Activated naive CD8-positive, alpha-beta T cell treated with anti-CD3 and anti-CD28 coated beads, Interleukin-2, amount 50 U/mL, for 16 hours (primary cell): ENCODE measurements at places on chromosomes 4 and X.

- no peak for DNase-seq
Observed at GRCh38 chrX:56788229-56788628, 59.2 kb downstream of the NBDY start.

GRCh38 chrX:136725441-136726104 is 55.2 kb downstream of the ARHGEF6 start:
- DNase-seq = no peak

DNA sequence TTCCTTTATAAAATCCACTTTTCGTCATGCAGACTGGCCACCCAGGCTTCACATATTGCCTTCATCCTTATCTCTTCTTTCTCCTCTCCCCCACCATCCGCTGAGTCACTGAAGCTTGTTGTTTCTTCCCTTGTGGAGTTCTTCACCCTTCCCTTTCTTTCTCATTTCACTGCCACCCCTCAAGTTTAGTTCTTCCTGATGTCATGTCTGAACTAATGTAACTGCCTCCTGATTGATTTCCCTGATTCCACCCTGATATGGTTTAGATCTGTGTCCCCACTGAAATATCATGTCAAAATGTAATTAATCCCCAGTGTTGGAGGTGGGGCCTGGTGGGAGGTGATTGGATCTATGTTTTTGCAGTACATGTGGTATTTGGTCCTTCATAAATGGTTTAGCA is 151.4 kb downstream of the CPEB2 start:
- no peak for DNase-seq

GRCh38 chrX:53262918-53263394 is 18.4 kb downstream of the IQSEC2 start:
- DNase-seq = no peak

DNA sequence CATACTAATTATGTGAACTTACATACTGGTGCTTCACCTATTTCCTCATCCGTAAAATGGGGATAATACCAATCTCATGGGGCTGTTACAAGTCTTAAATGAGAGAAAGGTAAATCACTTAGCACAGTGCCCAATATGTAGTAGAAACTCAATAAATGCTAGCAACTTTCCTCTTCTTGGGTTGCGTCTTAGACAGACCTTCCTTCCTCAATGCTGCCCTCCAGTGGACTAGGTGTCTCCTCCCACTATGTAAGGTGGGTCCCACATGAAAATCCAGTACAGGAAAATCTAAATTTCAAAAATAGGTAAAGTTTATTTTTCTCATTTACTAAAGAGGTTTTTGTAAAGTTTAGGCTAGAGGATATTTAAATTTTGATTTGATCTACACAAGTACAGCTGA is 20.6 kb downstream of the ZDHHC9 start:
- no peak for DNase-seq

DNA sequence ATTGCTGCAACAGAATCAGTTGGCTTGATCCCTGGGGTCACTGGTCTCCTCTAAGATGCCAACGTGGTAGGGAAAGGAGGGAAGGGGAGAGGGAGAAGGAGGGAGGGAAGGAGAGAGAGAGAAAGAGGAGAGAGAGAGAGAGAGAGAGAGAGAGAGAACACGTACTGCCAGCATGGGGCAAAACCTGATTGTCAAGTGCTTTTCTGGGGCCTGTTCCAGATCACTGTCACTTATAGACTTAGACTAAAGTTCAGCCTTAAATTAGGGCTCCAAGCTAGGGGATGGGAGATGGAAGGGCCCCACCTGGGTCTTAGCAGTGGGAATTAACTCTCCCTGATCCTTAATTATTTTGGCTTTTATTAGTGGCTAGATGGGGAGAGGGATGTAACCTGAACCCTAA is 12.9 kb downstream of the SHROOM4 start:
- no peak for DNase-seq

DNA sequence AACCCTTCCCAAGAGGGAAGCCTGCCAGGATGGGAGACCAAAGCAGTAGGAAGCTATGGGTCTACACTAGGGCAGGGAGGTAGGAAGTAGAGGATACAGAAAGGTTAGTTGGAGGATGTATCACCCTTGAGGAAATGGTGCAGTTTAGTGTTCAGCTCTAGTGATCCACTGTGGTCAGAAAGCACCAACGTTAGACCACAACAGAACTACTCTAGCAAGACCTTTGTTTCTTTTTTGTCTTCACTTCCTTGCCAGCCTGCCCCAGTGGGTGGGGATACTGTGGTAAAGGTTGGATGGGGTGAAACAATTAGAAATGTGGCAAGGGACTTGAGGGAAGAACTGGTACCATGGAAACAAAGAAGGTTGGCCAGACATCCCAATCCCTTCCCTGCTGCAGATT is 83.3 kb downstream of the DDIT4L start:
- no peak for DNase-seq

GRCh38 chr4:86640469-86640868 is 46.4 kb downstream of the PTPN13 start:
- no peak for DNase-seq

DNA sequence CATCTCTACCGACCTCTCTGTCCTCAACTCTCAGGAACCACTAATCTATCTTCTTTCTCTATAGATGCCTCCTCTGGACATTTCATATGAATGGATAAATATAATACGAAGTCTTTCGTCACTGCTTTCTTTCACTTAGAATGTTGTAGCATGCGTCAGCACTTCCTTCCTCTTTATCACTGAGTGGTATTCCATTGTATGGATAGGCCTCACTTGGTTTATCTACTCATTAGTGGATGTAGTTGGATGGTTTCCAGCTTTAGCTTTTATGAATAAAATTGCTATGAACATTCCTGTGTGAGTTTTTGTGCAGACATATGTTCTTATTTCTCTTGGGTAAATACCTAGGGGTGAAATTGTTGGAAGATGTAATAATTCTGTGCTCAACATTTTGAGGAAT is 528.2 kb upstream of the FAT1 start:
- DNase-seq = no peak

DNA sequence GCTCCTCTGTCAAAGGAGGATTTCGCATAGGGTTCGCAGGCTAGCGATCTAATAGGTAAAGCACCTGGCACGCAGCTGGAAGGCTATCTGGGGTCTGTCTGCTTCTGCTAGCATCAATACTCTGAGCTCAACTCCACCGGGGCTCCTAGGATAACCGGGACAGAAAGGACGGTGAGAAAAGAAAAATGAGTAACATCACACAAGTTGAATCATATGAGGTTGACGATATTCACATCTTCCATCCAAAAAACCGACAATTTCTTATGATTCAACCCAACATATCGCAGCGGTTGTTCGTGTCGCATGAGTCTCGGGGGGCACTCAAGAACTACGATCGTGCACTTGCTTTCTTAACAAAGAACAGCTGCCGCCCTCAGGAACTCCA is 1.8 kb downstream of the PROM1 start:
- no peak for DNase-seq

- no peak for DNase-seq
Observed at GRCh38 chrX:10750581-10750980, 130.2 kb upstream of the MID1 start.

- DNase-seq = no peak
Observed at GRCh38 chr4:175127314-175127713, 209.2 kb downstream of the ADAM29 start.

DNA sequence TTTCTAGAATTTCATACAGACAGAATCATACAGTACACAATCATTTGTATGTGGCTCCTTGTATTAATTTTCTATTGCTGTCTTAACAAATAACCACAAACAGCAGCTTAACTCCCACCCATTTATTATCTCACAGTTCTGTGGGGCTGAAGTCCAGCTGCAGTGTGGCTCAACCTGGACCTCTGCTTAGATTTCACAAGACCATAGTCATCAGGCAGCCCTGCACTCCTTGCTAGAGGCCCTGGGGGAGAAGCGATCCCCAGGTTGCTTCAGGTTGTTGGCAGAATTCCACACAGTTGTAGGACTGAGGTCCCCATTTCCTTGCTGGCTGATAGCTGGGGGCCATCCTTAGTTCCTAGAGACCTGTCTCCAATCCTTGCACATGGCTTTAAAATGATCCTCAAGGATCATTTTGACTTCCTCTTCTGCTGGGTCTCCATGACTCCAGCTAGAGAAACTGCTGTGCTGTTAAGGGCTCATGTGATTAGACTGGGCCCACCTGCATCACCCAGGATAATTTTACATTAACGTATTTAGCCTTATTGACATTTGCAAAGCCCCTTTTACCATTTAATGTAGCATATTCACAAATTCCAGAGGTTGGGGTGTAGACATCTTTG is 60.9 kb upstream of the SMAD1 start:
- no peak for DNase-seq

DNA sequence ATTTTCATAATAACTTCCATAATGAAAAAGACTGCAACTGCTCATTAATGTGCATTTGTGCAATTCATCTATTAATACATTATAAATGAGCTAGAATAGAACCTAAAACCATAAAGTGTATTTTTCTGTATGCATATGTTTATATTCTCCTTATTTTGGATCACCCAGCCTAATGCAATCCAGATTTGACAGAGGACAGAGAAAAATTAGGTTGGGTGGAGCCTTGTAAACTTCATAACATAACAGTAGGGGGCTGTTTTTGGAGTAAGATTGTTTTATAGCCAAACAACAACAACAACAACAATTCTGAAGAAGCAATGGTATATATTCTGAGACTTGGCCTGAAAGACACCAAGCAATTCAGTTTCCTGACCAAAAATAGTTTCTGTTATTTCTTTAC is 615.3 kb upstream of the SLIT2 start:
- no peak for DNase-seq

DNA sequence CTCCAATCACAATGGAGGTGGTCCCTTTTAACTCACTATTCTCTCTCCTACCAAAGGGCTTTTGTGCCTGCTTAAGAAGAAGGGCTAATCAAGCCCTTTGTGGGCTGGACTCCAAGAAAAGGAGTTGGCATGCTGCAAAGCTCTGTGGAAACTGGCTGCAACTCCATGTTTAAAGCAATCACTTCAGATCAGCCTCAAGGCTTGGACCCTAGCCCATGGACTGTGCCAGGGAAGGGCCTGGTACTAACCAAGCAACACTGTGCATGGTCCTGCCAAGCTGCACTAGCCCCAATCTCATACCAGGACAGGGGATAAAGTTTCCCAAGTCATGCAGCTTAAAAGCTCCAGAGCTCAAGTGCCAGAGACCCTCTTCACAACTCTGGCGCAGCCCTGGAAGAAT is 86.7 kb downstream of the ATP8A1 start:
- no peak for DNase-seq

GRCh38 chrX:69074726-69075125 is 90.5 kb downstream of the PJA1 start:
- DNase-seq = no peak

GRCh38 chr4:125315576-125316400 is 1.0 kb downstream of the FAT4 start:
- no peak for DNase-seq

GRCh38 chrX:77910108-77910840 is at the start of gene ATP7A:
Gene ATP7A (plus strand): TSS chrX:77910693. CDS start chrX:77971642, 60,949 bp downstream.
- DNase-seq = peak; percentile 83

GRCh38 chr4:53132132-53132891 is 233.5 kb downstream of the SCFD2 start:
- DNase-seq = no peak

DNA sequence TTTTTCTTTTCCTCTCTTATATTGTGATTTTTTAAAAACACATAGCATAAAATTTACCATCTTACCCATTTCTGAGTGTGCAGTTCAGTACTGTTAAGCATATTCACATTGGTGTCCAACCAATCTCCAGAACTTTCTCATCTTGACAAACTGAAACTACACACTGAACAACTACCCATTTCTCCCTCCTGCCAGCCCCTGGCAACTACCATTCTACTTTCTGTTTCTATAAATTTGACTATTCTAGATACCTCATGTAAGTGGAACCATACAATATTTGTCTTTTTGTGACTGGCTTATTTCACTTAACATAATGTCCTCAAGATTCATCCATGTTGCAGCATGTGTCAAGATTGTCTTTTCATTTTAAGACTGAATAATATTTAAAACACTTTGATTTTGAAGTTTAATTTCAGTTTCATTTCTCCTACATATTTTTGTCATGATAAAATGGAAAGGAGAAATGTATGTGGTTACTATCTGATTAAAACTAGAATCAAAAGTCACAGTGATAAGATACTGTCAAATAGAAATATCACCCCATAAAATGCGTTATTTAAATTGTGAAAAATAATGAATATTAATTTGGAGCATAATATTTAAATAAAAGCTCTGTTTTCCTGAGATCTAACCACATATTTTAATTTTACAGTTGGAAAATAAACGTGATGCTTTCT is 122.8 kb downstream of the DIPK2B start:
- no peak for DNase-seq

- DNase-seq = no peak
Observed at GRCh38 chr4:109191216-109191615, 111.2 kb downstream of the COL25A1 start.
